ENCODE measurements at places on chromosomes 13 and 19.

DNA sequence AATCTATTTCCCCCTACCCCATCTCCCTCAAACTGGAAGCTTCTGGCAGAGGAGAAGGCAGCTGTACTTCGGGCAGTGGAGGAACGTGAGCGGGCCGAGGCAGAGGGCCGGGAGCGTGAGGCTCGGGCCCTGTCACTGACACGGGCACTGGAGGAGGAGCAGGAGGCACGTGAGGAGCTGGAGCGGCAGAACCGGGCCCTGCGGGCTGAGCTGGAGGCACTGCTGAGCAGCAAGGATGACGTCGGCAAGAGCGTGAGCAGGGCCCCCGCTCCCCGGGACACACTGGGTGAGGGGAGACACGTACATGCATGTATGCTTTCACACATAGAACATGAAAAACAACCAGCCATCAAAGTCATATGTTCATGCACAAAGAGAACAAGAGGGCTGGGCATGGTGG lies 42.7 kb downstream of the KCNC3 start:
- no peak for DNase-seq

GRCh38 chr19:45779231-45780145 lies 2.8 kb downstream of the DMPK start:
- DNase-seq: peak; percentile 28

GRCh38 chr13:32802159-32802558 lies 214.1 kb upstream of the KL start:
- DNase-seq: no peak

- DNase-seq: peak; percentile 87
Measured at GRCh38 chr19:4867534-4868285, at the start of gene PLIN3. Gene PLIN3, minus strand, starts transcription at chr19:4867667. Its CDS starts 6,273 bp downstream, at chr19:4861394.

DNA sequence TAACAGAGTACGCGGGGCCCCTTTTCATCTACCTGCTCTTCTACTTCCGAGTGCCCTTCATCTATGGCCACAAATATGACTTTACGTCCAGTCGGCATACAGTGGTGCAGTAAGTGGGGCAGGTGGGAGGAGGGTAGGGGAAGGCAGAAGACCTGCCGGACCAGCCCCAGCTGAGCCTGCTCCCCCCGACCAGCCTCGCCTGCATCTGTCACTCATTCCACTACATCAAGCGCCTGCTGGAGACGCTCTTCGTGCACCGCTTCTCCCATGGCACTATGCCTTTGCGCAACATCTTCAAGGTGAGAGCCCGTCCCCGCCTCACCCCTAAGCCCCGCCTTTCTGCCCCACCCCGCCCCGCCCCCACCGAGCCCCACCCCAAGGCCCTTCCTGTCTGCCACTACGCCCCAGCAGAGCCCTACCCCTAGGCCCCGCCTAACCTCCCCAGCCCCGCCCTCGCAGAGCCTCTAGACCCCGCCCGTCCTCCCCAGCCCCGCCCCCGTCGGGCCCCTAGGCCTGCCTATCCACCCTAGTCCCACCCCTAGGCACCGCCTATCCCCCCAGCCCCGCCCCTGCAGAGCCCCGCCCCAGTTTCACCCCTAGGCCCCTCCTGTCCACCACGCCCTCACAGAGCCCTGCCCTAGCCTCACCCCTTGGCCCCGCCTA lies 7.7 kb downstream of the NDUFB7 start:
- no peak for DNase-seq

DNA sequence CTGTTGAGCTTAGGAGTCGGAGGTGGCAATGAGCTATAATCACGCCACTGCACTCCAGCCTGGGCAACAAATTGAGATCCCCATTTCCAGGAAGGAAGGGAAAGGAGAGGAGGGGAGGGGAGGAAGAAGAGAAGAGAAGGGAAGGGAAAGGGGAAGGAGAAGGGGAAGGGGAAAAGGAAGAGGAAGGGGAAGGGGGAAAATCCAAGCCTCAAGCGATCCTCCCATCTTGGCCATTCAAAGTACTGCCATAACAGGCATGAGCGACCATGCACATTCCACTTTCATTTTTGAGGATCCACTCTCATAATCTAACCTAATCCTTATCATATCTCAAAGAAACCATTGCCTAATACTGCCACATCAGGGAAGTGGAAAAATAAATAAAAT lies 14.9 kb downstream of the ZNF443 start:
- DNase-seq: no peak

DNA sequence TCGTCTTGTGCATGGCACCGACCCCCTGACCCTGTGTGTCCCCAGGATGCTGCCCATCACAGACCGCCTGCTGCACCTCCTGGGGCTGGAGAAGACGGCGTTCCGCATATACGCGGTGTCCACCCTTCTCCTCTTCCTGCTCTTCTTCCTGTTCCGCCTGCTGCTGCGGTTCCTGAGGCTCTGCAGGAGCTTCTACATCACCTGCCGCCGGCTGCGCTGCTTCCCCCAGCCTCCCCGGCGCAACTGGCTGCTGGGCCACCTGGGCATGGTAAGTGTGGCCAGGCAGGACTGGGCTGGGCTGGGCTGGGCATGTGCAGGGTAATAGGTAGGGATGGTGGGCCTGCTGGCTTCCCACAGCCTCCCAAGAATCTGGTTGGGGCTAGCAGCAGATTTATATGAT lies 17.0 kb downstream of the CYP4F22 start:
- no peak for DNase-seq

GRCh38 chr19:49327878-49328544 lies 3.0 kb upstream of the SLC6A16 start:
- DNase-seq: no peak

DNA sequence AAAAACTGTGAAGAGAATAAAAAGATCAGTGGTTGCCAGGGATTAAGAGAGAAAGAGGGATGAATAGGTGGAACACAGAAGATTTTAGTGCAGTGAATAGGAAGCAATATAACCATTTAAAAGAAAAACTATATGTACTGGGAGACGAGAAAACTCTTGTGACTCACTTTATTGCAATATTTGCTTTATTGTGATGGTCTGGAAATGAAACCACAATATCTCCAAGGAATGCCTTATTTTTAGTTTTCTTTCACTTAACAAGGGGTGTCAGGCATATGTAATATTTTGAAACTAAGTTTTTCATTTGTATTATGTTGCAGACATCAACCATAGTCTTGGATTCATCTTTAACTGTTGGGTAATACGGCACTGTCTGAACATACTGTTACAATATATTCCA lies 1308.2 kb downstream of the PCDH9 start:
- DNase-seq: peak; percentile 23

- DNase-seq: no peak
Measured at GRCh38 chr19:22628401-22628800, 5.7 kb upstream of the ZNF492 start.

GRCh38 chr13:51152701-51153100 lies 41.6 kb upstream of the C13orf42 start:
- DNase-seq: no peak

DNA sequence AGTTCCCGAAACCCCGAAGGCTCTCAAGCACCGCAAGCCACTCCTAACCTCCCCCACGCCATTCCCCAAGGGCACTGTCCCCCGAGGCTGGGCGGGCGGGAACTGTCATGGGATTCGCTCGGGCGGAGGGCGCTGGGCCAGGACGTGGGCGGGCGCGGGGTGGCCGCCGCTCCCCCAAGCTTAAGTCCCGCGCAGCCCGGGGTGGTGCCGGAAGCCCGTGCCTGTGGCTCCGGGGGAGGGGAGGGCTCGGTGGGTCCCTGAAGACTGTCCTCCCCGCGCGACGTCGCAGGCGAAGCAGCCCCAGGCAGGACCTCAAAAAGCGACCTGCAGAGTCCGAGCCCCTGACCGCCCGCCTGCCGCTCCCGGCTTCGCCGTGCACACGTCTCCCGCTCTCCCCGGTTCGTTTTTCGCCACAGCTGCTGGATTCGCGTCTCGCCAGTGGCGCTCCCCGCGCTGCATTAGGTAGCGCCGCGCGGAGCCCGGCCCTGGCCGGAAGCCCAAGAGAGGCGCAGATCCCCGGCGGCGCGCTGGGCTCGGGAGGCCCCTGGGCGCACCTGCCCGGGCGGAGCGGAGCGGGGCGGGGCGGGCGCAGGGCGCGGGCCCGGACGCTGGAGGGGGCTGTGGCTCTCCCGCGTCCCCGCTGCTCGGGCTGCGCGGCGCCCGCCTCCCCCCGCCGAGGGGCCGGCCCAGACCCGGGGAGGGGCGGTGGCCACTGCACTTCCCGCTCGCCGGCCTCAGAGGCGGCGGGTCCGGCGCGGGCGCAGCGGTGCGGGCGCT lies at the start of gene FARP1:
TSS of gene FARP1 (plus strand) at position 715 of the 777 bp plus-strand sequence. CDS start 70,149 bp downstream, outside the sequence.
- peak; percentile 21 for DNase-seq

DNA sequence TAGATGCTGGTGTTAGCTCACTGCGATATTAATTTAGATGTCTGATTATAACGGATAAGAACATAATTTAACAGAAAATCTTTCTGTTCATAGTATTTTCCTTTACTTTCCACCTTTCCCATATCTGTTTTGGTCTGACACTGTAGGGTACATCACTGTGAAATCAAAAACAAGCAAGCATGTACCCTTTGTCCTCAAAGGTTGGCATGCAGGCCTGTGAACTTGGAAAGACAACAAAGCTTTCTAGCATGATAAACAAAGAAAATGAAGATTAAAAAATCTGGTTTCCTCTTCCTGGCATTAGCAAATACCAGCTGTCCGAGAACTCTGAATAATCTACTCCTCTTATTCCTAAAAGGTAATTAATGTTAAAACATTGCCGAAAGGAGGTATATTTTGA lies 31.6 kb downstream of the THSD1 start:
- DNase-seq: no peak

DNA sequence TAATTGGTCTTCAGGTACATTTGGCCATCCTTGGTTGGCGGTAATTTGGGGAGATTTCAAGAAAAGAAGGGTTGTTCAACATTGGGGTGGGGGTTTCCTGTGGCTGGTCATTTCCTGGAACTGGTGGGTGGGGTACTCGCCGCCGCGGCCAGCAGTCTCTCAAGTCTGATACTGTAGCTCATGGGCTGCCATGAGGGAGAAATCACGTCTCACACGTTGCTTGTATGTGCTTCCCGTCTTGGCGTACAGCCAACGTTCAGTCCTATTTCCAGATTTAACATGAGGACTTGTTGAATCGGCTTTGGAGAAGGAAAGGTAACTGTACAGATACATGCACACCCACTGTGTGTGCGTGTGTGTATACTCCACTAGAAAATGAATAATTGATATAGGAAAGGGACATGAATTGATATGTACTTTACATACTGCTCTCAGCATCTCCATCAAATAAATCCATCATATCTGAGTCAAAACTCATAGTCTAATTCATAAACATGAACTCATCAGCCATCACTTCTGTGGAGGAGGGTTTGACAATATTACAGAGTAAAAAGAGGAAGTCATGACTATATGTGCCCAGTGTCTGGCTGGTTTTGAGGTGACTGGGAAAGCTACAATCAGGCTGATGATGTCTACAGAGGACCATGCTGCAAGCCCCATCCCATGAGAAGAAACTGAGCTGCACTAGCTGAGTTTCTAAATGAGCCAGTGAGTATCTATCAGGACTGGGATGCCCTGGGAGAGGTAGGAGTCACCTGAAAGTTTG lies 418.1 kb downstream of the TSHZ3 start:
- DNase-seq: no peak

DNA sequence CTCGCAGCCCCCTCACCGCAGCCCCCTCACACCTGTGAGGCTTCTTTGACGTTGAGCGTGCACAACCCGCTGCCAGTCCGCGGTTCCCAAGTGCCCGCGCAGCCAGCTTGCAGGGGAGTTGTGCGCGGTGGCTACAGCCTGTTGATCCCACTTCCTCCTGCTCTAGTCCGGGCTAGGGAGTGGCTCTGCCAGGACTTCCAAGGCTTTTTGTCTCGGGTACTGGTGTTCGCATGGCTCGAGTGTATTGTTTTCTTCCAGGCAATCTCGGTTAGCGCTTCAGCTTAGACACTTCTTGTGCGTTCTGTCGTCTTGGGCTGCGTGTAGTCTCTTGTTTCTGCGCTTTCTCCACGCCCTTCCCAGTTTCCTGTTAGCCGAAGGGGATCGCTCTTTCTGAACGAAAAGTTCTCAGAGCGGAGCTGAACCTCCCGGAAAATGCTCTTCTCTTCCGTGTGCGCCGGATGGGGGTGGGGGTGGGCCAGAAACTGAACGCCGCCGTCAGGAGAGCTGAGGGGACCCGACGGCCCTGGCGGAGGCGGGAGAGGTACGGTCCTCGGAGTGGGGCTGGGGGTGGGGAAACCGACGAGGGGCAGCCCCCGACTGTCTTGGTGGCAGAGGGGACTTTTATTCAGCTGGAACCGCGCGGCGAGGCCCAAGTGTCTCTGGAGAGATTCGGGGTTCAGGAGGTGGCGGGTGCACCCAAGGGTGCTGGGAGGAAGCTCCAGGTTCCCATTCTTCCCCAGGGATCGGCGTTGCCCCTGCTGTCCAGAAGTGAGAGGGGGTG lies 697 bp upstream of the DGKH start:
- DNase-seq: no peak

GRCh38 chr19:39966617-39967016 lies 4.3 kb upstream of the PSMC4 start:
- no peak for DNase-seq

DNA sequence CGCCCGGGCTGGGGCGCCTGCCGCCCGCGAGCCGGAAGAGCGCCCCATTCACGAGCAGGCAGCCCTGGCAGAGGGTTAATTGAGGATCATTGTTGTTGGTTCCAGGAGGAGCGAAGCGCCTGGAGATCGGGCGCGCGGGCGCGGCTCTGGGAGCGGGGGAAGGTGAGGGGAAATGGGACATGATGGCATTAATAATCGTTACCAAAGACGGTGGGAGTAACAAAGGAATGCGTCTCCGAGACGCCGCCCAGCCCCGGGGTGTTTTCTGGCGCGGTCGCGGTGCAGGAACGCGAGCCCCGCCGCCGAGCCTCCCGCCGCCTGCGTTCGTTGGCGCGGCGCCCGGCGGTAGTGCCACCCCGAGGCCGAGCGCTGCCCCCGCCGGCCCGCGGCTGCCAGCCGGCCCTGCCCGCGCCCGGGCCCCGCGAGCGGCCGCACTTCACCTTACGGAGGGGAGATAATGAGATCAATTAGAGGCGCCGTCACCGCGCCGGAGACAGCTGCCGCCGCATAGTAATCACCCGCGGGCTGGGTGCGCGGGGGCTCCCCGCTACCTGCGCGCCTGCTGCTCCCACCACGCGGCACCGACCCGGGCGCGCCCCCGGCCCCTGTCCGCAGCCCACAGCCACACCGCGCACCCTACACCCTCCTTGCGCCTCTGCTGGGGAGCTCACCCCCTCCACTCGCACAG lies 2.8 kb downstream of the ZNF536 start:
- no peak for DNase-seq

GRCh38 chr19:33187183-33187540 lies 7.0 kb upstream of the LRP3 start:
- DNase-seq: no peak

- no peak for DNase-seq
Measured at GRCh38 chr19:33496038-33496895, 25.3 kb downstream of the PEPD start.
